ENCODE measurements at places on chromosomes 6 and 20.

DNA sequence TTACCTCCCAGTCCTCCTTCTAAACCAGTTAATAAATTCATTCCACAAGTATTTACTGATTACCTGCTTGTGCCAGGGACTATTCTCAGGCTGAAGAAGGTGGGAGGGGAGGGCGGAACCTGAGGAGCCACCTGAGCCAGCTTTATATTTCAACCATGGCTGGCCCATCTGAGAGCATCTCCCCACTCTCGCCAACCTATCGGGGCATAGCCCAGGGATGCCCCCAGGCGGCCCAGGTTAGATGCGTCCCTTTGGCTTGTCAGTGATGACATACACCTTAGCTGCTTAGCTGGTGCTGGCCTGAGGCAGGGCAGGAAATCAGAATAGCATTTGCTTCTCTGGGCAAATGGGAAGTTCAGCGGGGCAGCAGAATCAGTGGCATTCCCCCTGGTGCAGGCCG is 4.9 kb upstream of the AAR2 start:
- DNase-seq: no peak

DNA sequence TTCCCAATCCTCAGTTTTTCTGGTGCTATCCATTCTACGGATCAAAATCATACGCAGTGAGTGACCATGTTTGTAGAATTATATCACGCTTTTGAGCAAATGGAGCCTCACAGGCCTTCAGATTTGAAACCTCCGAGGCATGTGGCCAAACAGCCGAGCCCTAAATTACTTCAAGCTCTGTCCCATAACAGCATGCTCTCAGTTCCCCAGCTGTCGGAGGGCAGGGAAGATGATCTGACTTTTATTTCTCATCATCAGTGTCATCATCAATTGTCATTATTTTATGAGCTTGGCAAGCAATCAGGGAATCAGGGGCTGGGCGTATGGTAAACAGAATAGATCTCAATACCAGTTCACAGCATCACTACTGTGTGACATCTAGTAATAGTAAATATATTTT is 73.2 kb downstream of the PSMG4 start:
- DNase-seq: no peak

DNA sequence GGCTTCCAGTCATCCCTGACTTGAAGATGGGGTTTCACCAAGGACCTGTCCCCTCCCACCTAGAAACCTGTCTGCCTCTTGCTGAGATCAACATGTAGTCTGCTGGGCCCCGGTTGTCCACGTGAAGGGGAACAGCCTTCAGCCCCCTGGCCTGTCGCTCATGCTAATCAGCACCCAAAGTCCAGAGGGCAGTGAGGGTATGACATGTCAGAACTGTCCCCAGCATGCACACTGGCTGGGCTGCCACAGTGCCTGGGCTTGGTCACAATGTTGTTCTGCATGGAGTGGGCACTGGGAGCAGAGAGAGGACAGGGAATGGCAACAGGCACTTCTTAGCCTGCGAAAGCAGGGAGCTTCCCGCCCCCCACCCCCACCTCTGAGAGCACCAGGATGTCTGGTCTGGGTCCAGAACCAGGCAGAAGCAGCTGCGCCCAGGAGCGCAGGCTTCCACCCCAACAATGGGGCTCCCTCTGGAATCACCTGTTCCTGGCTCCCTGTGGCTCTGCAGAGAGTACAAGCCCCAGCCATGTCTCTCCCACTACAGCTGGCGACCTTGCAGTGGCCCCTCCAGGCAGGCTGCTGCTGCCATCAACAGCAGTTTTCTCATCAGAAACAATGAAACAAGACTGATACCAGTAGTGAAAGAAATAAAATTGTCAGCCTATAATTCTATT is 182.7 kb downstream of the KHDRBS2 start:
- no peak for DNase-seq

DNA sequence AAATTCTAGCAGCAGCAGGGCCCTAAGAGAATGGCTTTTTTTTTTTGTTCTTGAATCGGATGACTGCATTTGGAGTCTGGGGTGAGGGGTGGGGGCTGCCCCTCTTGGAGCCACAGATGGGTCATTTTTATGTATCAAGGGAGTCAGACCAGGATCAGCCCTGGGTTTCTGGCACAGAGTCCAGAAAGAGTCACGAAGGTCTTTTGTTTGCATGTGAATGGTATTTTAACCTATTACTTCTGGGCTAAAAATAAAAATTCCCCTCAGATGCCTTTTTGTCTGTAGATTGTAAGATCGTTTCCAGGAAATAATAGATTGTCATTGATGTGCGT is 72.5 kb downstream of the PHACTR3 start:
- no peak for DNase-seq

- DNase-seq: no peak
These were observed 27.7 kb upstream of the PAX1 start for GRCh38 chr20:21677781-21678180.

DNA sequence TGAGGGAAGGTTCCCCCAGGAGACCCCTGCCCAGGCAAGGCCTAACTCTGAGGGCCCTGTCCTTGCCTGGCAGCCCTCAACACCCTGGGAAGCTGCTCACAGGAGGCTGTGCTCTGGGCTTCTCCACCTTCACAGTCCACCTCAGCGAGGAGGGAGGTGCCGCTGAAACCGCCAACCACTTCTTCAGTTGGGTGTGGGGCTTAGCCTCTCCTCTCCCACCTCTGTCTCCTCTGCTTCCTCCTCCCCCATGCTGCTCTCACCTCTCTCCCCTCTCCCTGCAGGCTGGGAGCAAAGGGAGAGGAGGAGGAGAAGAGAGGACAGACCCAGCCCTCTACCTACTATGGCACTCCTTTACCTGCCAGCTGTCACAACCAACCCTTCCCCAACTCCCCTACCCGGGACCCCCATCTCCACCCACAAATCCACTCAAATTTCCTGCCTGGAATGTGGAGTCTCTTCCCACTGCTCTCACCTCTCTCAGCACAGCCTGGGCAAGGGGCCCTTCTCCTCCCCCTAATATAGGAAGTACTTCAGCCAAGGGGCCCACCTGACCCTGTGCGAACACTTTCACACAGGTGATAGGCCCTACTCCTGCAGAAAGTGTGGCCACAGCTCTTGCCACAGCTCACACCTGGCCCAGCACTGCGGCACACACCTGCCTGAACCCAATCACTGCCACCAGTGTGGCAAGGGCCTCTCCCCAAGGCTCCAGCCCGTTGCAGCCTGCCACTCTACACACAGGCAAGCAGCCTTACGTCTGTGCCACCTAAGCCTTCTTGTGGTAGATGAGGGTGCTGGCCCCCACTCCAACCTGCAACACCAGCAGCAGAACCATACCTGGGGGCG is 7.2 kb downstream of the RING1 start:
- no peak for DNase-seq

Data from bone marrow (tissue), 2 donors.